ENCODE measurements at places on chromosomes 12 and 14.

DNA sequence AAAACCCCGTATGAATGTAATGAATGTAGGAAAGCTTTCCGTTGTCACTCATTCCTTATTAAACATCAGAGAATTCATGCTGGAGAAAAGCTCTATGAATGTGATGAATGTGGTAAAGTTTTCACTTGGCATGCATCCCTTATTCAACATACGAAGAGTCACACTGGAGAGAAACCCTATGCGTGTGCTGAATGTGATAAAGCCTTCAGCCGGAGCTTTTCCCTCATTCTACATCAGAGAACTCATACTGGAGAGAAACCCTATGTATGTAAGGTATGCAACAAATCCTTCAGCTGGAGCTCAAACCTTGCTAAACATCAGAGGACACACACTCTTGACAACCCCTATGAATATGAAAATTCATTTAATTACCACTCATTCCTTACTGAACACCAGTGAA lies 23.8 kb downstream of the ZNF891 start:
- no peak for DNase-seq

DNA sequence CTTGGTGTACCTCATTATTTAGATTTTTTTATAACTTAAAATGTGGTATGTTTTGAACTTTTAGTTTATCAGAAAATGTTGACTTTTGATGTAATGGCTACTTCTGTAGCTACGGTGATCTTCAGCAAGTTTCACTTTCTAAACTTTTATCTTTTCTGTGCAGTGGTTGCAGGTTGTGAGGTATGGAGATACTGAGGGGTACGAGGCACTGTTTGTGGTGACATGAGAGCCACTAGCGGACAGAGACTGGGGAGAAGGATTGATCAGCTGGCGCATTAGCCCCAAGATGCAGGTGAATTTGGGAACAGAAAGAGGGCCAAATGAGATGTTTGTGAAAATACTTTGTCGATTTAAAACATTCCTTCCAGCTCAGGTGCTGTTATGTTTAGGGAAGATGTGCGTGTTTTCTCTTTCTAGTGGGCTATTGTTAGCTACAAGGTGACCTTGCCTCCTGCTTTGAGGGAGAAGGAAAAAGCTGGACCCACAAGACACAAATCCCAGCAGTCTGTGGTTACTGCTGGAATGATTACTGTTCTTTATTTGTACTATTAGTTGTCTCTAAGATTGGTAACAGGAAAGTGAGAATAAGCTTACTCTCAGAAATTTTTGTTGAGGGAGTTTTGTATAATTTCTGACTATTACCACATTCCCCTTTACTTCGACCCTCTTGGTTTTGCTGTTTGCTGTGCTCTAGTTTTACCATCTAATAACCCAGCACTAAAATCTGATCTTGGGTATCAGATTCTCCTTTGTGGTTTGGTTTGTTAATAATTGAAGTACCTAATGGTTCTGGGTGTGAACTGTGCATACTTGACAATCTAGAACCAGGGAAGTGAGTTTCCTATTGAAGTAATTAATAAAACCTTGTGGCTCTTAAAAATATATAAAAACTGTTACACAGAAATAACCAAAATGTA lies 61.7 kb downstream of the FBXO34 start:
- DNase-seq, result no peak

- no peak for DNase-seq
Measured at GRCh38 chr12:108029051-108029835, 99.8 kb upstream of the WSCD2 start.

DNA sequence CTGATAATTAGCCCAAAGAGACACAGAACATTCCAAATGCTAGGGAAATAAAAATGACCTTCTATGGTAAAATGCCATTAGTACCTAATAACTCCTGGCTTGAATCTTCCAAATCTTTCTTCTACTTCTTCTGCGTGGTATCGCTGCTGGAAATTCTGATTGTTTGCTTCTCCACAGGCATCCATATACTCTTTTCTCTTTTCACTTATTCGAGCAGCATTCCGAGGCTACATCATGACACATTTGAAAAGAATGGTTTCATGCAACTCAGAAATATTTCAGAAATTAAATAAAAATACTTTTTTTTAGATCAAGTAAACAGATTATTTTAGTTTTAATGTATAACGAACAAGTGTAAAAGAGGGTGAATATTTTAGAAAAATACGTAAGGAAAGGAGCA lies 18.9 kb downstream of the ZCCHC8 start:
- no peak for DNase-seq

DNA sequence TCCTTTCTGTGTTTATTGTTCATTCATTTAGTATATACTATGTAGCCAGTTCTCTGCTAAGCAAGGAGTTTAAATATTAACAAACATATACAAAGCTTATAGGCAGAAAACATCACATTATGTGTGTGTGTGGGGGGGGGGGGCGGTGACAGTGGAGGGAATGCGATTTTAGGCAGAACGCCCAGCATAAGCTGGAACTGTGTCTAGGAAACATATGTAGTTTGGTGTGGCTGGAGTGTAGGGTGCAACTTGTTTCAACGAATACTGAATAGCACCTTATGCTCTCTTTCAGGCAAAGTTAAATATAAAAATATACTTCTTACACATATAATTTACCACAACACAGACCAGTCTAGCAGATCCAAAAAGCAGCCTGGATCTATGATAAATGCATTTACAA lies 980.6 kb downstream of the SLC6A15 start:
- DNase-seq, result no peak

- no peak for DNase-seq
Measured at GRCh38 chr14:97366400-97366799, 569.2 kb downstream of the VRK1 start.

GRCh38 chr14:50524731-50525515 lies 7.4 kb downstream of the MAP4K5 start:
- DNase-seq, result no peak

DNA sequence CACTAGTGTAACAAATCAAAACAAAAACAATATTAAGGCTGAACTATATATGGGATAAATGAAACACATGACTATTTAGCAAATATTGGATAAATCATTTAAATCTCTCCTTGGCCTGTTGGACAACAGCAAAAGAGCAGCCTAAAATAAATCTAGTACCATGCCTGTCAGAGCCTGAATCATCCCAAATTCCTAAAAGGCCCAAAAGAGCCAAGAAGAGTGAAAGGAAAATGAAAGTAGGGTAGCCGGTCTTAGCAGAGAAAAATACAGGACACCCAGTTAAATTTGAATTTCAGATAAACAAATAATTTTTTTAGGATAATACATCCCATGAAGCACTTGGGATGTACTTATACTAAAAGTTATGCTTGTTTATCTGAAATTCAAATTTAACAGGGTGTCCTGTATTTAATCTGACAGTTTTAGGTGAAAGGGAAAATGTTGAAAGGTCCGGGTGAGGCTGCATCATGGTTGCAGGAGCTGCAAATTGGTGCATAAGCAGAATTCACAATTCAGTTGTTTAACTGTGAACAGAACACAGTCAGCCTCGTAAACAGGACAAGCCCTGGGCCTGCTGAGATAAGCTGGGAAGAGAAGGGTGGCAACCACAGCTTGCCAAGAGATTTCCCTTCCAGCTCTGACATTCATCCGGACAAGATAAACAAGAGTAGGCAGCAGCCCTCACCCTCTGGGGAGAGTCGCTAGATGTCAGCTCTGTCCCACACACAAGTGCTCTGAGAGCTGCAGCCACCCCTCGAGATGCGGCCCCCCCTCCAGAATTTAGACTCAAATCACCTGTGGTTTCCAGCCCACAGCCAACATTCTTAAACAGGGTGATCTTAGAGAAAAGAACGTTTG lies 30.3 kb downstream of the DMAC2L start:
- DNase-seq, result no peak
